ENCODE measurements at places on chromosomes 13 and 19.

- H3K36me3 ChIP-seq, result no peaks in the 10 kb centered on the region
- H3K4me3 ChIP-seq, result no peak overlapping the region
- H3K4me1 ChIP-seq, result peaks cover 10% of the 10 kb centered on the region
- H3K27ac ChIP-seq, result no peak overlapping the region
- H3K27me3 ChIP-seq, result peaks cover 13% of the 10 kb centered on the region
These were observed 18.8 kb upstream of the UBE2L5 start for GRCh38 chr13:30403456-30403855.

DNA sequence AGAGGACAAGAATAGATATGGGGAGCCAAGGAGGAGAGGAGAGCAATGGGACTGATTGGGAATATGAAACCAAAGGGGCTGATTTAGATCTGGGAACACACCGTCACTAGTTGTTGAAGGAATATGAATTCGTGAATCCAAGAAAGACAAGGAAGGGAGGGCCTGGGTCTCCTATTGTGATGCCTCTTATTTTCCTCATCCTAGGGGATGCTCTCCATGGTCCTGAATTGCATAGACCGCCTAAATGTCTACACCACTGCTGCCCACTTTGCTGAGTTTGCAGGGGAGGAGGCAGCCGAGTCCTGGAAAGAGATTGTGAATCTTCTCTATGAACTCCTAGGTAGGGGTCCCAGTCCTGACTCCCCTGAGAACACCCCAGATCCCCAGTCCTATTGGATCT is 21.5 kb downstream of the RYR1 start:
- no peaks in the 10 kb centered on the region for H3K4me1 ChIP-seq
- H3K27ac ChIP-seq, result no peak overlapping the region
- H3K36me3 ChIP-seq, result no peaks in the 10 kb centered on the region
- peaks cover 1% of the 10 kb centered on the region for H3K27me3 ChIP-seq

GRCh38 chr13:77533875-77534788 is 1.4 kb upstream of the SCEL start:
- no peaks in the 10 kb centered on the region for H3K4me1 ChIP-seq
- no peaks in the 10 kb centered on the region for H3K36me3 ChIP-seq
- H3K27me3 ChIP-seq, result peaks cover 12% of the 10 kb centered on the region
- H3K4me3 ChIP-seq, result no peak overlapping the region

- no peaks in the 10 kb centered on the region for H3K36me3 ChIP-seq
- no peaks in the 10 kb centered on the region for H3K4me1 ChIP-seq
- DNase-seq, result no peak
- H3K27me3 ChIP-seq, result no peaks in the 10 kb centered on the region
These were observed 231.7 kb upstream of the MIR17HG start for GRCh38 chr13:91115776-91116175.

DNA sequence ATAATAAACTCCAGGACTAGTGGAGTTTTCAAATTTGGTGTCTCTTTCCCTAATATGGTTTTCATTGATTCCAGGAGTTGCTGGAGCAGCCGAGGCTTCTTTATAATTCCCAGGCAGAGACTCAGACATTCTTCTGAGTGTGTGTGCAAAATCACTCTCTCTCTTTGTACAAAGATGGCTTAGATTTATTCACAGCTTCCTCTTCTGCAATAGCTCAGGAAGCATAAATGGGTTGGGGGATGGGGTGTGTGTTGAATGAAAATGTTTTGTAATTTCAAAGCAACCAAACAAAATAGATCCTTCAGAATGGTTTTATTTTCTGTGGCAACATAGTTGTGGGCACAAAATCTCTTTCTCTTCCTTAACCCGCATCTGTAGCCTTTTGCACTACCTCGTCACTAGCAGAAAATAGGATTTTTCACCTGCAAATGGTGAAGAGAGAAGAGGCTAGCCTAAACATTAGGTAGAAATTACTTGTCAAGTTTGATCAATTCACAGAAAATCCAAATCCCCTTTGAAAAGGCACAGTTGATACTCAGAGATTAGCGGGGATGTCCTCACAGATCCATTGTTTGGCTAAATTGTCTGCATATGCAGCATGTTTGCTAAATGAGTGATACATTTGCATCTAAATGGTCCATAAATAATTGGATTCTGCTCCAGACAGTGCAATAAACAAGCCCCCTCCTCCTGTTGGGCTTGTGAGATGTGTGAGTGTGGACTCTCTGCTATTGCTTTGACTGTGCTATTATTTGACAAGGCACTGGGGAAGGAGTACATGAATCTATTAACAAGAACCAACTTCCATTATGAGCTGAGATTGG is 66.7 kb downstream of the CBY2 start:
- H3K4me3 ChIP-seq, result no peak overlapping the region
- H3K27ac ChIP-seq, result no peak overlapping the region
- peaks cover 11% of the 10 kb centered on the region for H3K27me3 ChIP-seq
- H3K36me3 ChIP-seq, result no peaks in the 10 kb centered on the region
- H3K4me1 ChIP-seq, result no peaks in the 10 kb centered on the region

- DNase-seq, result no peak
- no peak overlapping the region for H3K27ac ChIP-seq
- no peaks in the 10 kb centered on the region for H3K27me3 ChIP-seq
- H3K36me3 ChIP-seq, result peaks cover 91% of the 10 kb centered on the region
- no peak overlapping the region for H3K4me3 ChIP-seq
These were observed 17.9 kb downstream of the ZNF700 start for GRCh38 chr19:11942843-11943108.

GRCh38 chr13:50070186-50070585 is 54.9 kb downstream of the KCNRG start:
- peaks cover 60% of the 10 kb centered on the region for H3K36me3 ChIP-seq
- no peak for DNase-seq
- H3K27me3 ChIP-seq, result no peaks in the 10 kb centered on the region
- no peak overlapping the region for H3K4me3 ChIP-seq
- no peak overlapping the region for H3K27ac ChIP-seq
- H3K4me1 ChIP-seq, result peaks cover 42% of the 10 kb centered on the region

DNA sequence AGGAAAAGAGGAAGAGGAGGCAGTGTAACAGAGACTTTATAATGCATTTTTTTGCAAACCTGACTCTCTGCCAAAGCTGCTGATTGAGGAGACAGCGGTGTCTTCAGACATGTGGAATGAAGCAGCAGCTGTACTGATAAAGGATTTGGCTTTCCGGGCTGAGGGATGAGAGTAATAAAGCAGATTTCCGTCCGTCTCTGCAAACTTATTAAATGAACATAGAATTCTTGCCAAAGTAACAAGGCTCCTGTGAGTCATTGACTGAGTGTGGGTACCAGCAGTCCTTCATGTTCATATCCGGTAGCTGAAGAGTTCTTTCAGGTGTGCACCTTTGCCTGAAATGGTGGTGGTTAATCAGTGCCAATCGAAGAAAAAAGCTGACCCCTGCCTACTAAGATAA is 112.6 kb downstream of the LIG4 start:
- no peaks in the 10 kb centered on the region for H3K27me3 ChIP-seq
- no peak for DNase-seq
- H3K4me1 ChIP-seq, result no peaks in the 10 kb centered on the region
- no peak overlapping the region for H3K4me3 ChIP-seq
- no peak overlapping the region for H3K27ac ChIP-seq

- H3K4me3 ChIP-seq, result no peak overlapping the region
- DNase-seq, result no peak
- peaks cover 10% of the 10 kb centered on the region for H3K36me3 ChIP-seq
- H3K4me1 ChIP-seq, result peaks cover 32% of the 10 kb centered on the region
- no peak overlapping the region for H3K27ac ChIP-seq
These were observed 2.4 kb downstream of the IRS2 start for GRCh38 chr13:109783815-109784589.

DNA sequence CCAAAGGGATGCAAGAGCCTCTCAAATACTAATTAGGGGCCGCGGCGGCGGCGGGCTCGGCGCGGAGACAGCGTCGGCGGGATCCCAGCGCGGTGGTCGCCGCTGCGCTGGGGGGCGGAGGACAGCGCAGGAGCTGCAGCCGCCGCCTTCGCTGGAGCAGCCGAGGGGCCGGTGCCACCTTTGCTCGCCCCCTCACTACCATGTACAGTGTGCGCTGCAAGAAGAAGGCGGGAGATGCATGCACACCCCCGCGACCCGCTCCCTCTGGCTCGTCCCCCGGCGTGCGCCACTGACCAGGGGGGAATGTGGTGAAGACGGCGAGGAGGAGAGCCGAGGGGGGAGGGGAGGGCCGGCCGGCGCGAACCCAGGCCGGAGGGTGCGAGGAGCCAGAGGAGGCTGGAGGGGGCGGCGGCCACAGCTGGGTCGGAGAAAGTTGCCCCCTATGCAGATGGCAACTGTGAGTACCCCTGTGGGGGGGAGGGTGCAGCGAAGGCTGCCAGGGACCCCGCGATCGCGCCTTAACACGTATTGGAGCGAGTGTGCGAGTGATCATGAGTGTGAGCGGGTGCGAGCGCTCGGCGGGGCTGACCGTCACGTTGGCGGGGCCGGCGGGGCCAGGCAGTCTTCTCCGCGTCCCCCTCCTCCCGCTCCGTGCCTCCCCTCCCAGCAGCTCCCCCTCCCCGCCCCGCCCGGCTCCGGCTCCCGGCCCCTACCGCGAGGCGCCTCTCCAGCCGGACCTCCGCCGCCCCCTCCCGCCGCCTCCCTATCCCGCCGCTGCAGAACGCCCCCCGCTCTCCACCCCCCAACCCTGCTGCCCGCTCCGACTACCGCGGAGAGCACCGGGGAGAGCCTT is 808 bp downstream of the SLITRK5 start:
- peaks cover 9% of the 10 kb centered on the region for H3K4me1 ChIP-seq
- no peak overlapping the region for H3K27ac ChIP-seq
- peaks cover 47% of the 10 kb centered on the region for H3K27me3 ChIP-seq
- DNase-seq, result no peak

- H3K4me1 ChIP-seq, result peaks cover 34% of the 10 kb centered on the region
- peaks cover 2% of the 10 kb centered on the region for H3K27me3 ChIP-seq
- no peak for DNase-seq
- H3K27ac ChIP-seq, result peak overlapping the region; percentile 99
- H3K36me3 ChIP-seq, result peaks cover 25% of the 10 kb centered on the region
These were observed 796 bp upstream of the LSM14A start for GRCh38 chr19:34171539-34171876.

- peaks cover 30% of the 10 kb centered on the region for H3K36me3 ChIP-seq
- no peak for DNase-seq
- no peaks in the 10 kb centered on the region for H3K27me3 ChIP-seq
- H3K4me1 ChIP-seq, result peaks cover 72% of the 10 kb centered on the region
These were observed 10.4 kb downstream of the UPF1 start for GRCh38 chr19:18842166-18842565.

DNA sequence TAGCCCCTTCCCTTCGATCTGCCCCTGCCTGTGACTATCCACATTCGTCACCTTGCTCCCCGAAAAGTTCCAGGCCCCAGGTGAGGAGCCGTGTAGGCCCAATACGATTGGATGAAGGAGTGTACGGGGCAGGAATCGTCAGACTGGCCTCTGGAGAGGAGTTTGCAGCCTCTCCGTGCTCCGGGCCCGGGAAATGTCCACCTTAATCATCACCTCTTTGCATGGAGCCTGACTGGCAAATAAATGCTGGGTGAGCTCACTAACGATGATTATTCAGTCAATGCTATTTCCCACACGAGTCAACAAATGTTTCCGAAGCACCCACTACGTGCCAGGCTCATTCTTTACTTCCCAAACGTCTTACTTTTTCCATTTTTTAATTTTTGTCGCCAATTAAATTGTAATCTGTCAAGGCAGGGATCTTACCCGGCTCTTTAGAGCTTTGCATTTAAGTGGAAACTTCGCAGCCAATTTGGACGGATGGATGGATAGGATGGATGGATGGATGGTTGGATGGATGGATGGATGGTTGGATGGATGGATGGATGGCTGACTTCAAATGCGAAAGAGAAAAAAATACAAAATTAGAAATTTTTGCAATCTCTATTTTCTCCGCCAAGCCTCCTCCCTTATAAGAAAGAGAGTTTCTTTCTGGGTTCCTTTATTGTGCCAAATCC is 45.8 kb downstream of the TGDS start:
- H3K27me3 ChIP-seq, result peaks cover 8% of the 10 kb centered on the region
- H3K4me3 ChIP-seq, result peak overlapping the region; percentile 86
- peak overlapping the region; percentile 96 for H3K27ac ChIP-seq
- peaks cover 3% of the 10 kb centered on the region for H3K36me3 ChIP-seq
